ENCODE measurements at places on chromosomes 12 and 14.
A peak's percentile ranks its signal among the peaks of the same experiment; 100 is the strongest.

- DNase-seq, result no peak
These were observed 37.7 kb upstream of the DICER1 start for GRCh38 chr14:95195031-95195430.

- DNase-seq, result no peak
These were observed 25.4 kb downstream of the BRF1 start for GRCh38 chr14:105275267-105275946.

GRCh38 chr12:95582230-95583058, 31.2 kb upstream of the USP44 start:
- peak; percentile 22 for DNase-seq

GRCh38 chr12:48031135-48031960, 27.1 kb upstream of the COL2A1 start:
- peak; percentile 64 for DNase-seq

DNA sequence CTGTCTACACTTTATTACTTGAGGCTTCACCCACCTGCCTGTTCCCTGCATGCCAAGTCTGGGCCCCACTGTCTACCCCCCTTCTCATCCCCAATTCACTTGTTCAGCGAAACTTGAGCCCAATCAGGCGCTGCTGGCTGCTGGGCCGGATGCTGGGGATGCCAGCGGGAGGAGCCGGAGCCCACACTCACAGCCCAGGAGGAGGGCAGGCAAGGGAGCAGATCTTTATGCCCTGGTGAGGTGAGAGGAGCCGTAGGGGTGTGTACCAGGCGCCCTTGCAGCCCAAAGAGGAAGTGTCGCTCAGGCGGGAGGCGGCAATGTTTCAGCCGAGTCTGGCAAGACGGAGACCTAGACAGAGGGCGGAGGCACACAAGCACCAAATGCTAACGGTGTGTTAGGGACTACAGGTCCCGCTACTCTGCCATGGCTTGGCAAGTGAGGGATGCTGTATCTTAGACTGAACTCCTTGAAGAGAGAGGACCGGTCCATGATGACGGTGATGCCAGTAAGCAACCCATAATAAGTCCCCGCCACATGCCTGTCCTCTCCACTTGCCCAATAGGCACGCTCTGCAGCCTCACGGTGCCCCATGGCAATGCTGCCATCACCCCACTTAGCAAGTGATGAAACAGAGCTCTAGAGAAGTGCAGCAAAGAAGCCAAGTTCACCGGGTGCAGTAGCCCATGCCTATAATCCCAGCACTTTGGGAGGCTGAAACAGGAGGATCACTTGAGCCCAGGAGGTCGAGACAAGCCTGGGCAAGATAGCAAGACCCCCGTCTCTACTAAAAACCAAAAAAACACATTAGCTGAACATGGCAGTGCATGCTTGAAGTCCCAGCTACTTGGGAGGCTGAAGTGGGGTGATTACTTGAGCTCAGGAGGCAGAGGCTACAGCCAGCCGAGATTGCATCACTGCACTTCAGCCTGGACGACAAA, 41.6 kb downstream of the LRRC74A start:
- no peak for DNase-seq

- no peak for DNase-seq
These were observed 17.2 kb downstream of the PPFIBP1 start for GRCh38 chr12:27541031-27541719.

- DNase-seq, result no peak
These were observed 15.5 kb upstream of the CCER1 start for GRCh38 chr12:90970471-90970870.

DNA sequence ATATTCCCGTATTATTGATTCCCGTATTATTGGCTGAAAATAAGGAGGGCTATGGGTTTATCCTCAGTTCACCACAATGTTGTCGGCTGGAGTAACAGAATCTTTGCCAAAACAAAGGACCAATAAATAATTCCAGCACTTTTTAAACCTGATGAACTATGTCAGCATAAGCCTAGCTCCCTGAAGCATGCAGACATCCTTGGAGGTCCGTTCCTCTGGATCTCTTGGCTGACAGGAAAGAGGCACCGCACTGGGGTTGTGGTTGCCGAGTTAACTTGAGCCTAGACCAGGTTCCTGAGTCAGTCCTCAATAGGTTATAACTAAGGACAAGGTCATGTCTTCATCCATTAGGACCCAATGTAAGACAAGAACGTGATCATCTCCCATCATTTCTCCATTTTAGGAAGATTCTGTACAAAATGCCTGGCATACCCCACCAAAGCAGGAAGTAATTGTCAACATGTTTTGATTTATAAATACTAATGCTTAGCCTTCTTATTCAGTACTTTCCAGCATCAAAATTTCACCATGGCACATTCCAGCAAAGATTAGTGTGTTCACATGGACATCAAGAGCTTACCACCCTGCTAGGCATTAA, 36.6 kb downstream of the NID2 start:
- DNase-seq, result no peak

- no peak for DNase-seq
These were observed 31.4 kb downstream of the JDP2 start for GRCh38 chr14:75459099-75459741.

GRCh38 chr14:72543341-72543740, 350.6 kb downstream of the DPF3 start:
- no peak for DNase-seq

GRCh38 chr14:26319139-26319864, 278.5 kb downstream of the NOVA1 start:
- DNase-seq, result no peak

DNA sequence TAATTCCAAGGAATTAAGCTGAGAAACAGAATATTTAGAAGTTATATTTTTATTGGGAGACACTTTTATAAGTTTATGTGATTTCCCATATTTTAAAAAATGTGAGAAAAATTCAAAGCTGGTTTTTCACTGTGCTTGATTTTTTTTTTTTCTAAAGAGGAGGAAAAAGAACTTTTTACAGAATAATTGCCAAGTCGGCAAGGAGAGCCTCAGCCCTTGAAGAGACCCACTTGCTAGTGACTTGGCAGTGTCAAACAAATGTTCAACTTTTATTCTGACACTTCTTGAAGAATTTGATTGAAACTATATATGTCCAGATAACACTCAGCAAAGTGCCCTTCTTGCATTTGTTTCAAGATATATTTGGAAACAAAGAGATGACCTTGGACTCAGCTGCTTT, 52.3 kb upstream of the ATP2A2 start:
- DNase-seq, result no peak

- DNase-seq, result no peak
These were observed 3.6 kb downstream of the CFL2 start for GRCh38 chr14:34710744-34711143.

GRCh38 chr14:103329401-103330347, 4.4 kb upstream of the EIF5 start:
- no peak for DNase-seq

- peak; percentile 54 for DNase-seq
These were observed 1.1 kb downstream of the KMT2D start for GRCh38 chr12:49059299-49060171.

DNA sequence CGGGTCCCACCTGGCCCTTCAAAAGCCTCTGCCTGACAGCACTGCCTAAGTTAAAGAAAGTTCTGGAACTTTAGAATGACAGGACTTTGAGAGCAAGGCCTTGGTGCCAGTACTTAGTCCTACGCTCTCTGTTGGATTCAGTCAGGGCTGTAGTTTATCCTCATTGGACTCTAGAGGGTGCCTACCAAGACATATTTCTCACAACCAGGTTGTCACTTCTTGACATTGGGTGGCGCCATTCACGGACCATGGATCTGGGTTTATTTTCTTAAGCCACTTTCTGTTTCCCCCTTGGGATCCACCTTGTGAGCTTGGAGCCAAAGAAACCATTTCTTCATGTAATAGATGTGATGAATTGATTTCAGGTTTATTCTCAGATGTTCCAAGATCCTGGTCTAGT, 787.0 kb upstream of the TBX3 start:
- no peak for DNase-seq

DNA sequence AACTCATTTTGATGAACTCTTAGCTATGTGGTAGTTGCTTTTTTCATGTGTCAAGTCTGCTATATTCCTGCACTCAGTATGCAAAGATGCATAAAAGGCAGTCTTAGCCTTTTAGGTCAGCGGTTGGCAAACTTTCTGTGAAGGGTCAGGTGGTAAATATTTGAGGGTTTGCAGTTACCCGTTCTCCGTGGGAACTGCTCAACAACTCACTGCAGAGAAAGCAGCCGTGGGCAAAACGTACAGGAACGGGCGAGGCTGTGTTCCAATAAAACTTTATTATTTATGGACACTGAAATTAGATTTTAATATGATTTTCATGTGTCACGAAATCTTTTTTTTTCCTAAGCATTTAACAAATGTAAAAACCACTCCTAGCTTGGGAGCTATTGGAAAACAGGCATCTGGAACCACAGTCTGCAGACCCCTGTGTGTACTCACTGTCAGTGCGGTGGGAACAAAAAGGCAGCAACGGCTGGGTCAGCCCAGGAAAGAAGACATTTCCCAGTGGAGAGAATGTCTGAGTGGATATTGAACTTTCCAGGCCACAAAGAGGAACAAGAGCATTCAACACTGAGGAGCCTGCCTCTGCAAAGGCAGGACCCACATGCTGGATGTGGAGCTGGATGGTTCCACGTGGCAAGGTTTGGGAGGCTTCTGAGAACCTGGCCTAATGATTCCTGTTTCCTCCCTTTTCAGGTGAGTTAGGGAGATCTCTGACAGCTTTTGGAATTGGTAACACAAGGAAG, 3.5 kb upstream of the ACACB start:
- no peak for DNase-seq

DNA sequence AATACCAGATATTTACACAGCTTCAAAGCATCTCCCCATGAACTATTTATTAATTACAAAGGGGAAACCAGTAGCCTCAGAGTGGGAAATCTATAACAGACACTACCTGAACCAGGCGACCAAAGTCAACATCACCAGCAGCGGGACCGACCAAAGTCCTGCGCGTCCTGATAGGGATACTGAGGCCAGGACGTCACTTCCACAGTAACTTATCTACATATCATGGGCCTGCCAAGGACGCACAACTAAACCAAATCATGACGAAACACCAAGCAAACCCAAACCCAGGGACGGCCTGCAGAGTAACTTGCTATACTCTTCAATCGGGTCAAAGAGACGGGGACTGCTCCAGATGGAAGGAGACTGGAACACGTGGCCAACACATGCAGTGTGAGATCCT, 26.0 kb upstream of the RIMBP2 start:
- DNase-seq, result no peak

DNA sequence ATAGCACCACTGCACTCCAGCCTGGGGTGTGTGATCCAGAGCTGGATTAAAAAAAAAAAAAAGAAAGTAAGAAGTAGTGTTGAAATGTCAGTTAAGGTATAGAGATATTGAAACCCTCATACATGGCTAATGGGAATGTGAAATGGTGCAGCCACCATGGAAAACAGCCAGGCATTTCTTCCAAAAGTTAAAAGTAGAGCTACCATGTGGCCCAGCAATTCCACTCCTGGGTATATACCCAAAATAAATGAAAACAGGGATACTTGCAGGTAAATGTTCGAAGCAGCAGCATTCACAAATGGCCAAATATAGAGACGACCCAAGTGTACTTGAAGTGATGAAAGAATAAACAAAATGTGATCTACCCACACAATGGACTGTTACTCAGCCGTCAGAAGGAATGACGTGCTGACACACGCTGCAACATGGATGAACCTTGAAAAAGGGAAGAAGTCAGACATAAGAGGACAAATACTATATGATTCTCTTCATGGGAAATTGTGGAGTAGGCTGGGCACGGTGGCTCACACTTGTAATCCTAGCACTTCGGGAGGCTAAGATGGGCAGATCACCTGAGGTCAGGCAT, 15.2 kb downstream of the IL31 start:
- no peak for DNase-seq

- DNase-seq, result no peak
These were observed 28.1 kb downstream of the DEPDC4 start for GRCh38 chr12:100238801-100239200.

- DNase-seq, result peak; percentile 61
These were observed 589.0 kb downstream of the C12orf50 start for GRCh38 chr12:87439990-87440827.

GRCh38 chr12:106633451-106633823, 50.6 kb downstream of the RFX4 start:
- no peak for DNase-seq

DNA sequence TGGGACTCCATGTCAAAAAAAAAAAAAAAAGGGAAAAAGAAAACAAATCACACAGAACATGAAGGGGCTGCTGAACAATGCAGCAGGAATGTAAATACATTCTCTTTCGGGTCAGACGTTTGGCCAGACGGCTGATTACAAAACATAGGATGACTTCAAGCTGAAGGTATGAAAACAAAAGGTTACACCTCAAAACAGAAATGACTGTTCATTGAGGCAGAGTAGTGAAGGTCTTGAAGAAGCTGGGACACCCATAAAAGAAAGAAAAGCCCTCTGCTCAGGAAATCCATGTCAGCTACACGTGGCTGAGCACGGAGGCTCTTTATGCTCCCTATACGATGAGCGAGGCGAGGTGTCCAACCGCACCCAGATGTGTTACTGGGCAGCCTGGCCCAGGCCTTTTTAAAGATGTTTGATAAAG, 37.7 kb downstream of the FGD4 start:
- no peak for DNase-seq

- DNase-seq, result peak; percentile 30
These were observed 54.7 kb downstream of the FGD4 start for GRCh38 chr12:32454075-32454474.

DNA sequence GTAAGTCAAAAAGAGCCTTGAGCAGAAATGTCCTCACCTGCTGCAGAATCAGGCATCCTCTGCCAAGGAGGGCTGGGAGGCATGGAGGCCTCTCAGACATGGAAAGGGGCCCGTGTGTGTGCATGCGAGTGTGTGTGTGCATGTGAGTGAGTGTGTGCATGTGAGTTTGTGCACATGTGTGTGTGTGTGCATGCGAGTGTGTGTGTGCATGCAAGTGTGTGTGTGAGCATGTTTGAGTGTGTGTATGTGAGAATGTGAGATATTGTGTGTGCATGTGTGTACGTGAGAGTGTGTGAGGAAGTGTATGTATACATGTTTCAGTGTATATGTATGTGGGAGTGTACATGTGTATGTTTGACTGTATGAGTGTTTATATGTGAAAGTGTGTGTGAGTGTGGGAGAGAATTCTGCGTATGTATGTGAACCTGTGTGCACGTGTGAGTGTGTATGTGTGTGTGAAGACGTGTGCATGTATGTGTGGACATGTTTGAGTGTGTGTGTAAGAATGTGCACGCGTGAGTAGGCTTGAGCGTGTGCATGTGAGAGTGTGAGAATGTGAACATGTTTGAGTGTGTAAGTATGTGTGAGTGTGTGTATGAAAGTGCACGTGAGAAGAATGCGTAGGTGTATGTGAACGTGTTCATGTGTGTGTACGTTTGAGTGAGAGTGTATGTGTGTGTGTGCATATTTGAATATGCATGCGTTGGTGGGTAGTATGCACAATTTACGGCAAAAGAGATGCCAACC, 90.8 kb downstream of the TBX5 start:
- DNase-seq, result no peak

DNA sequence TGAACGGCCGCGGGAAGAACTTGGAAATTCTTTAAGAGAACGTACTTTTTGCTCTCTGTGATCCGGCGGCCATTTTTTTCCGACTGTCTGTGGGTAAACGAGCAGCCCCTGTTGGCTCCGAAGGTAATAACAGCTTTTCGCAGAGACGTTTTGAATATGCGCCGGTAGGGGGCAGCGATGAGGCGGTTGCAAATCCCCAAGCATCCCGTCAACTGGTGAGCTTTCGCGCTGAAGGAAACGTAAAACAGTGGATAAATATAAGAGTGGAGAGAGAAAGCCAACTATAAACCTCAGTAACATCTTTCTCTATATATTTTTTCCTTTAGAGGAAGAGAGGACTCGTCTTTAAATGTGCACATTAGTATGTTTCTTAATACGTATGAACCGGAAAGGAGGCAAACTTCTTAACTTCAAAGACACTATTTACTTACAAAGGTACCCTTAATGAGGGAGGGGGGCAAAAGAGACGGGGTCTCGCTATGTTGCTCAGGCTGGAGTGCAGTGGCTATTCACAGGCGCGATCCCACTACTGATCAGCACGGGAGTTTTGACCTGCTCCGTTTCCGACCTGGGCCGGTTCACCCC, 9.6 kb upstream of the NEMF start:
- DNase-seq, result peak; percentile 56
